Mesendoderm (in vitro differentiated cells): ENCODE measurements at places on chromosomes 5 and 9.

DNA sequence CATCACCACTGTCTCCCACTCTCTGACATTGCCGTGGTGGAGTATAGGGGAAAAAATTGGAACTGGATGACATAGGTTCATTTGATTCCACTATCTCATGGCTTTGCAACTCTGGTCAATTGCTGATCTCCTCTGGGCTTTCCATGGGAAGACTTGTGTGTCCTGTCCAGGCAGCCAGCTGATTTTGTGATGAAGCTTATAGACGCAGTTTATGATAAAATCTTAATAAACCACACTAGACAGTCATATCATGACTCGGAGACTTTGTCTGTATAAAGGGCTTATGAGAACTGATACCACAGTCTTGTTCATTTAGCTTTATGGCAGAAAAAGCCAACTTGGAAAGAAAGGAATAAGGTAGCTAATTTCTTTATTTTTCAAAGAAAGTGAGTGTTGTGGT, 296.5 kb downstream of the MAST4 start:
- DNase-seq: no peak

GRCh38 chr5:111129938-111130337, 37.8 kb downstream of the WDR36 start:
- DNase-seq: peak; percentile 44

GRCh38 chr5:149857499-149857898, 87.1 kb downstream of the PDE6A start:
- DNase-seq: no peak

- no peak for DNase-seq
Measured at GRCh38 chr5:173812811-173813550, 75.2 kb upstream of the CPEB4 start.

DNA sequence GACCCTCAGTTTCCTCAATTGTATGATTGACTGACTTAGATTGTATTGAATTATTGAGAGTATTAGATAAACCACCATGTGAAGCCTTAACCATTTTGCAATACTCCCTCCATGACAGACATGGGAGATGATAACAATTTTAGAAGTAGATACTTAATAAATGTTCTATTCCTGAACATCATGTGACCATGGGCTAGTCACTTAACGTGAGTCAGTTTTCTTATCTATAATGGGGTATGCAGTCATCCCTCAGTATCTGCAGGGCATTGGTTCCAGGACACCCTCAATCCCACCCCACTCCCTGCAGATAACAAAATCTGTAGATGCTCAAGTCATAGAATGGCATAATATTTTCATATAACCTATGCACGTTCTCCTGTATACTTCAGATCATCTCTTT, 31.0 kb downstream of the SNX18 start:
- DNase-seq: no peak

DNA sequence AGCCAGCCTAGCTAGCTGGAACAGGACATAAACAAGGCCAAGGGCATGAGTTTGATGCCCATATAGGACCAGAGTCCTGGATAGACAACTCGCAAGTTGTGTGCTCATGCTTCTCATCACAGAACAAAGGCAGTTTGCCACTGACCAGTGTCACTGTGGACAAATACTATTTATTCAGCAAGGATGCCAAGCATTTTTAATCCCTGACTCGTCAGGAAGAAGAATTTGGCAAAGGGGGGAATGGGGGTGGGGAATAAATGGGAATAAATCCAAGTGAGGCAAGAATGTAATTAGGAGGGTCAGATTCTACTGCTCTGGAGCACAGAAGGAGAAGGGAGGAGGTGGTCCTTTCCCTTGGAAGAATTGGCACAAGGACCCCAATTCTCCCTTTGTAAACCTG, 46.8 kb upstream of the ANKRD55 start:
- DNase-seq: peak; percentile 81

GRCh38 chr5:3352711-3353110, 242.9 kb upstream of the IRX1 start:
- no peak for DNase-seq

DNA sequence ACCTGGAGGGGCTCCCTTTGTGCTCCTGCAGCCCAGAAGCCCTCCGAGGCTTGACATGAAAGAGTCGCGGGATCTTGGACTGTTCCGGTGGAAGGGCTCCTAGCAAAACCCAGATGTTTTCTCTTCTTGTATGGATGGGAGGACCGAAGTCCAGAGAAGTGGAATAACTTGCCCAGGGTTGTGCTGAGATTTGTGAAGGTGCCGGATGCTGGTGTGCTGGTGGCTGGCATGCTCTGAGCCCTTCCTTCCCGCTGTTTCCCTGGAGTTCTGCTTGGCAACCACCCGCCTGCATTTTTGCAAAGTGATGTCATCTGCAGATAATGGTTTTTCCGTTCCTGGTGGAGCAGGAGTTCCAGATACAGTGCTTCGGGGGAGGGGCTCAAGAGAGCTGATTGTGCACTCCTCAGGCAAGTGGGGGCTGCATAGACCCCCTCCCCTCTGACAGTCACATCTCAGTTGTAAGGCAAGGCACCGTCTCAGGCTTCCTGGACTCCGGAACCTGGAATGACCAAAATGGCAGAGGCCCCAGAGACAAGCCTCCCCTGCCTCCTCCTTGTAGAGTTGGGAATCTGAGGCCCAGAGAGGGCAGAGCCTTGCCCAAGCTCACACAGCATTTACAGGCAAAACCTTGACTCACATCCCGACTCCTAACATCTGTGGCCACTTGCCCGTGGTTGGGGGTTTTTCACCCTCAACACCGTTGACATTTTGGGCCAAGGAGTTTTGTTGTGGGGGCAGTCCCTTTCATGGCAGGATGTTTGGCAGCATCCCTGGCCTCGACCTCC, 157.0 kb downstream of the RGS3 start:
- DNase-seq: peak; percentile 99

- no peak for DNase-seq
Measured at GRCh38 chr5:179378441-179379271, 33.4 kb upstream of the ADAMTS2 start.

DNA sequence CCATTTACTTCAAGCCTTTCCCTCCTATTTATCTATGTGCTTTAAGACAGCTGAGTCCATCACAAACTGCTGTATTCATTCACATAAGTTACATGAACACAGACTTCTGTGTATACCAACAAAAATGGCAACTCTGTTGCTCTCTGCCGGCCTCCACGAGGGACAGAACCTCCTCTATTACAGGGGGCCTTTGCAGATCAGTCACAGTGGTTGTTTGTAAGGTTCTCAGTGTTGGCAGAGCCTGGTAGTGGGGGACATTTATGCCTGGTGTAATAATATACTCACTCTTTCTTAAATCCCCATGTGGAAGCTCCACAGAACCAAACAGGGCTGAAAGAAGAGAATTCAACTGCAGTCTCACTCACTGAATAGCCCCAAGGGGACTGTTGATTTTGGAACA, 76.5 kb downstream of the SLC1A1 start:
- no peak for DNase-seq

DNA sequence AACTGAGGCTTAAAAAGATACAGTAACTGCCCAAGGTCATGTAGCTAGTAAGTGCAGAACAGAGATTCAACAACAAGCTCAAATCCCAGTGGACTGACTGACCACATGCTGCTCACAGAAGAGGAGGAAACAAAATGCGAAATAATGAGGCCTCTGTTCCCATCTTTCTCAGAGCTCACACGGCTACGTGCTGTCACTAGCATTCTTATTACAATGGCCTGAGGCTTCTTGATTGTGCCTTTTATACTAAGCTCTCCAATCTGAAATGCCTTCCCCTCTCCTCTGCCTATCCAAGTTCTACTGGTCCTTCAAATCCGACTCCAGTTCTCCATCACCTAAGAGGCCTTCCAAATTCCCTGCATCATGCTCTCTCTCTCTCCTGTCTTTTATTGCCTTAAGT, 26.0 kb downstream of the SGTB start:
- DNase-seq: no peak

GRCh38 chr5:57338068-57338867, 144.3 kb downstream of the ACTBL2 start:
- DNase-seq: peak; percentile 71

GRCh38 chr9:6926436-6926835, 168.7 kb downstream of the KDM4C start:
- DNase-seq: peak; percentile 26

DNA sequence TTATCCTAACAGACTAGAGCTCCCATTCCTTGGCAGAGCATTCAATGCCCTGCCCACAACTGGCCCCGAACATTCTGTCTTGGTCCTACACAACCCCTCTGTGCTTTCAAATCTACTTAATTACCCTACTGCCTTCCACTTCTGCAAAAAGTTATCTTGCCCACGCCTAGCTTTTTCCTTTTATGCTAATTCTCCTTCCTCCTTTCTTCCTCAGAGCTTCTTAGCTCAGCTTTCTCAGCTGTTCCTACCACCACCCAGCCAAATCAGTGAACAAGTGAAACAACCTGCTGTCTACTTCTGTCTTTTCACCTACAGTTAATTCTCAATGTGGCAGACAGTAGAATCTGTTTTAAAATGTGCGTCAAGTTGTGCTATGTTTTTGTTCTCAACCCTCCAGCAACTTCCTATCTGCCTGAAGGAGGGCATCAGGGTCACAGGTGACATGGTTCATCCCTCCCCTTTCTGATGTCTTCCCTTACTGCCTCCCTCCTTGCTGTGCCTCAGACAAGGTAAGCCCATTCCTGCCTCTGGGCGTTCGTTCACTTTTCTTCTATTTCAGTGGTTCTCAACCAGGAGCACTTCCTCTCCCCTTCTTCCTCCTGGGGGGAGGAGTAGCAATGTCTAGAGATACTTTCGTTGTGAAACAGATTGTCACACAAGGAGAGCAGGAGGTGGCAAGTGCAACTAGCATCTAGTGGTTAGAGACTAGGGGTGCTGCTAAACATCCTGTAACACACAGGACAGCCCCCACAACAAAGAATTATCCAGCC, 1.3 kb upstream of the REEP5 start:
- peak; percentile 42 for DNase-seq

GRCh38 chr9:130879863-130880411, 16.7 kb downstream of the QRFP start:
- DNase-seq: no peak

GRCh38 chr5:180286-180918, 10.9 kb upstream of the LRRC14B start:
- DNase-seq: peak; percentile 70

DNA sequence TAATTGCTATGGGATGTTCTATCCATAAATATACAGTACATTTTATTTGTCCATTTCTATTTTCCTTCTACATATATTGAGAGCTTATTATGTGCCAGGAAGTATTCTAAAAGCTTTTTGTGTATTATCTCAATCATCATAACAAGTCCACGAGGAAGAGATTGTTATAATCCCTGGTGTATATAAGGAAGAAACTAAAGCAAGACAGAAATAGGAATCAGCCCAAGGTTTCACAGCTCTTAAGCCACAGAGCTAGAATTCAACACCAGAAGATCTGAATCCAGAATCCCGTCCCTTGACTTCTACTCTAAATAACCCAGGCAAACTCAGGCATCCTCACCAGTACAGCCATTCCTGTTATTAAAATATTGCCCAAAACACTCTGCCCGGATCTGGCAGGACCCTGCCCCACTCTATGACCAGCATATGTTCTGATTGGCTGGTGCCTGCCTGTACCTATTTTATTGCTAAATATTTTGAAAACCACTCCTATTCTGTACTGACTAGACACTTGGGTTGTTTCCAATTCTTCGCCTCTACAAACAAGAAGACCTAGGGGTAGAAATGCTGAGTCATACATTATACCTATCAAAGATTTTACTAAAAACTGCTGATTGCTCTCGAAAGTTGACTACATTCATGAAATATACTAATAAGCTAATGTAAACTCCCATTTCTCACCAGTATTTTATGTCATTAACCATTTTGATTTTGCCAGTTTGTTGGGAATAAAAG, 297.4 kb downstream of the ENC1 start:
- no peak for DNase-seq

DNA sequence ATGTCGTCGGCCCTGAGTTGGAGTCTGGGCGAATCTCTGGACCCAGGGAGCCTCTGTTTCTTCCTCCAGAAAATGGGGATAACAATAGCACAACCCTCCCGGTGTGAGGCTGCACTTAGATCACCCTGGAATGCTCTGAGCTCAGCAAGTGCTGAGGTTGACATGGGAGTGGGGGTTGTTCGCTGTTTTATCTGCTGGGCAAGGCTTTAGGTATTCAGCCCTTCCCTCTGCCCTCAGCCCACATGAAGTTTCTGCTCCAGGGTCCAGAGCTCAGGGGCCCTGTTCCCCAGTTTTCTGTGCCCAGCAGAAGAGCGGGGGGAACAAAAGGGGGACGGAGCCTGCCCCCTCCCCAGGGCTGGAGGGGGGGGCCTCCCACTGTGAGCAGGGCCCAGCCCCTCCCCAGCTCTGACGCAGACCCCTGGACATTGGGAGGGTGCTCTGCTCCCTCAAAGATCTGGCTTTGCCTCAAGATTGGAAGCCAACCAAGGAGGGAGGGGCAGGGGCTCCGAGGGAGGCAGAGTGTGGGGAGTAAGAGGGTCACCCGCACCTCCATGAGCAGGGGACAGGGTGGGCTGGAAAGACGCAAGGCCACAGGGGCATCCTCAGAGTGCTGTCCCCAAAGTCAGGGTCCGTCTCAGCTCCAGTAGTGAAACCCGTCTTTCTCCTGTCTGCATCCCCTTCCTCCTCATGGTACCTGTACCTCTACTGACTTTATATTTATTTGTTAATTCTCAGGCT, 215.6 kb downstream of the C9orf50 start:
- peak; percentile 55 for DNase-seq

GRCh38 chr9:89663614-89663970, 58.8 kb downstream of the GADD45G start:
- DNase-seq: no peak

DNA sequence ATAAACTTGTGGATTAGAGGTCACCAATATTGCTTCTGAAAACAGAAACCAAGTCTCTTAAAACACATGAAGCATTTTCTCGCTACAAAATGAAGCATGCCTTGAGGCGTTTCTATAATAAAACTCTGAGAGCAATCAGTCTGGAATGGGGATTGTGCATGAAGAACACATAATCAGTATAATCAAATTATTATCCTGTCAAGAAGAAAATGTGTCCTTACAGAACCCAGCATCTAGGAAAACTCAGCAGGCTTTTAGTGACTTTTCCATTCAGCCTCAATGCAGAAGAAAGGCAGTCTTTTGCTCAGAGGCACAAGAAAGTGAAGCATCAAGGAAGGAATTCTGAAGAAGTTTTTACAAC, 121.9 kb downstream of the CDH18 start:
- DNase-seq: no peak

- DNase-seq: peak; percentile 73
Measured at GRCh38 chr9:92716557-92716956, 46.6 kb upstream of the IPPK start.
